ENCODE measurements at places on chromosomes 6 and 20.

- DNase-seq: no peak
Measured at GRCh38 chr6:132131351-132131750, 180.2 kb upstream of the CCN2 start.

DNA sequence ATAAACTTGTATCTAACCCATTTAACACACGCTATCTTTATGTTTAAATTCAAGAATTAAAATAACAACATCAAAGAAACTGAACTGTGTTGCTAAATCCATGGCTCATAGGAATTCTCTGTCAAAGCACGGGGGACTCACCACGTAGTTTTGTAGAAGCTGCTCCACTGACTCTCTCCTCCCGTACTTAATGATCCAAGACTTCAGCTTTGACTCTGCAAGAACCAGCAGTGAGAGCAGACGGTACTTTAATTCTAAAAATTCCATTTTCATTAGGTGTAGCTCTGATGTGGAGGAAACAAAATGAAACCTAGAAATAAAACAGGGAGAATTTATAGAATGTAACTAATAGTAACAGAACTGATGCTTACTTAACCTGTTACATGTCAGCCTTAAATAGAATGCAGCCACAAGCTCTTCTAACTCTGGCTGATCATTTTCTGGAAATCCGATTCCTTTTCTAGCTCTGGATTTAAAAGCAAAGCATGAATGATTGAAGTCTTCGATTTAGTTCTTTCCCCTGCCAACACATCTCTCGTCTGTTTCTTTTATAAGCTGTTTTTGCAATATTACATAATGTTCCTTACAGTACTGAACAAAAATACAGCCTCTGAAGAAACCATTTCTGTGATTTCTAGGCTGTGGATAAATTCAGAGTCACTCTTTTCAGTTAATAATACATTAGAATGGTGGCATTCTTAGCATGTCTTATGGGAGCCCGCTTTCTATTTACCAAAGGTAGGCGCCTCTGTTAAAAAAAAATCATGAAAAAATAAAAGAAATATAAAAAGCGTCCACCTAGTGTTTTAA, 165.5 kb downstream of the SYNE1 start:
- no peak for DNase-seq

GRCh38 chr6:107941627-107942026, 16.4 kb downstream of the SEC63 start:
- no peak for DNase-seq

GRCh38 chr6:148306286-148306685, 36.4 kb upstream of the SASH1 start:
- DNase-seq: no peak

GRCh38 chr6:14333556-14334305, 216.2 kb downstream of the CD83 start:
- DNase-seq: no peak

DNA sequence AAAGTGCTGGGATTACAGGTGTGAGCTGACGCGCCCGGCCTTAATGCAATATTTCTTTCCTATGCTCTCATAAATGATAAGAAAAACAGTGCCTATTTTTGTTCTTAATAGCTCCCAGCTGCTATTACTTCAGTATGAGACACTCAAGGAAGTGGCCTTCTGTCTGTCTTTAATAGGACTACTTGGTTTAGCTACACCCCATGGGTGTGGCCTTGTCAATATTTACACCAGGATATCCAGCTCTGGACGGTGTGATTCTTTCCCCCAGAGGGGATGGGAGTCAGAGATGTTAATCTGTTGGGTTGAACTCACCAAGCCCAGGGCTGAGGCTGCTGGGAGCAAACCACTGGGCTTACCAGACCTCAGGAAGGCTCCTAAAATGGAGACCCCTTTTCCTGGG, 134.2 kb downstream of the CEP57L1 start:
- DNase-seq: no peak

GRCh38 chr6:123869334-123869733, 65.7 kb downstream of the NKAIN2 start:
- no peak for DNase-seq

DNA sequence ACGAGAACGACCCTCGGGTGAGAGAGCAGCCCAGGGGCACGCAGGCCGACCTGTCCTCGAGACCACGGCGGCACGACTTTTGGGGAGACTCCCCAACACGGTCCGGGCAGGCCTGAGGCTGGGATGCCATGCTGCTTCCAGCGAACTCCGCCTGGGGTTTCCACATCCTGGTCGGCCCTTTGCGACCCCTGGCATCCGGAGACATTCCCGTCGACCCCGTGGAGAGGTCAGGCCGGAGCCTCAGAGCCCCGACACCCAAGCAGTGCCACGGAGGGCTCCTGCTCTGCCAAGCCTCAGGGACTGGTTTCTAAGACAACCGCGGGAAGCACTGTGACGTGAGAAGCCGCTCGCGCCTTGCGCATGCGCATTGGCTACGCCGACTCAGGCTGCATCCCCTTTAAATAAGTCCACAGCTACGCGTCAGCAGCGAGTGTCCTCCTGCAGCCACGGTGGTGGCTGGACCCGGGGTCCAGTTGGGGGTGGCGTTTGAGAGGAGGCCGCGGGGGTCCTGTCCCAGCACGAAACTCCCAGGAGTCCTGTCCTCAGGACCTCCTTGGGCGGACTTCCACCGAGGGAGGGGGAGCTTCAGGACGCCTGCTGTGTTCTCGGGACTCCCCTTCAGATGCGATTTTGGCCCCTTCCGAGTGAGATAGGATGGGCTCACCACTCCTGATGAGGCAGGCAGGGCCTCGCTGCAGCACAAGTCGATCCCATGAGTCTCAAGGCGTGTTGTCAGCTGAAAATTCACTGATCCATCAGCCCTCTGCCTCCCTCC, 1089.3 kb upstream of the DEFB115 start:
- DNase-seq: no peak

- no peak for DNase-seq
Measured at GRCh38 chr6:8837343-8837742, 402.0 kb upstream of the SLC35B3 start.

DNA sequence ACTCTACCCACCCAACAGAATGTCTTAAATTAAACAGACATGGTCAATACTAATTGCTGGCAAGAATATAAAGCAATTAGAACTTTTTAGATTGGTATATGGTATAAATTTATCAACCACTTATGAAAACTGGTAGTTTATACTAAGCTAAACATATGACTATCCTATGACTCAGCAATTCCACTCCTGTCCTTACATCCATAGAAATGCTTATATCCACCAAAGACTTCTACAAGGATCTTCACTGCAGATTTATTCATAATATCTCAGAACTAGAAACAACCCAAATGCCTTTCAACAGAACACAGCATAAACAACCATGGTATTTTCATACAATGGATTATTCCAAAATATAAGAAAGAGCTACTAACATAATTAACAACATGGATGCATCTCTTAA, 4.6 kb downstream of the ZNF184 start:
- no peak for DNase-seq
